ENCODE measurements at places on chromosomes 6 and 20. TPM values are rescaled to one million over a fixed set of nuclear protein-coding genes. Genes with fewer than 3 reads are reported as not detected.

Gene GRIK2
- not detected for total RNA-seq

Gene NKAIN4
- not detected for total RNA-seq

Gene MLN
- total RNA-seq: not detected

Gene MAFB
- total RNA-seq: 1.8 TPM

Gene HEBP2
- 35.1 TPM for total RNA-seq

Gene ARFGAP1
- 99.4 TPM for total RNA-seq

Gene VSX1
- not detected for total RNA-seq

Gene PHACTR1
- 129 TPM for total RNA-seq

Gene FGD2
- 352 TPM for total RNA-seq

GRCh38 chr6:70651326-70651905 is 16.3 kb upstream of the SMAP1 start:
- DNase-seq: no peak

- no peak for DNase-seq
Observed at GRCh38 chr20:47183367-47183766, 173.1 kb downstream of the ZMYND8 start.

DNA sequence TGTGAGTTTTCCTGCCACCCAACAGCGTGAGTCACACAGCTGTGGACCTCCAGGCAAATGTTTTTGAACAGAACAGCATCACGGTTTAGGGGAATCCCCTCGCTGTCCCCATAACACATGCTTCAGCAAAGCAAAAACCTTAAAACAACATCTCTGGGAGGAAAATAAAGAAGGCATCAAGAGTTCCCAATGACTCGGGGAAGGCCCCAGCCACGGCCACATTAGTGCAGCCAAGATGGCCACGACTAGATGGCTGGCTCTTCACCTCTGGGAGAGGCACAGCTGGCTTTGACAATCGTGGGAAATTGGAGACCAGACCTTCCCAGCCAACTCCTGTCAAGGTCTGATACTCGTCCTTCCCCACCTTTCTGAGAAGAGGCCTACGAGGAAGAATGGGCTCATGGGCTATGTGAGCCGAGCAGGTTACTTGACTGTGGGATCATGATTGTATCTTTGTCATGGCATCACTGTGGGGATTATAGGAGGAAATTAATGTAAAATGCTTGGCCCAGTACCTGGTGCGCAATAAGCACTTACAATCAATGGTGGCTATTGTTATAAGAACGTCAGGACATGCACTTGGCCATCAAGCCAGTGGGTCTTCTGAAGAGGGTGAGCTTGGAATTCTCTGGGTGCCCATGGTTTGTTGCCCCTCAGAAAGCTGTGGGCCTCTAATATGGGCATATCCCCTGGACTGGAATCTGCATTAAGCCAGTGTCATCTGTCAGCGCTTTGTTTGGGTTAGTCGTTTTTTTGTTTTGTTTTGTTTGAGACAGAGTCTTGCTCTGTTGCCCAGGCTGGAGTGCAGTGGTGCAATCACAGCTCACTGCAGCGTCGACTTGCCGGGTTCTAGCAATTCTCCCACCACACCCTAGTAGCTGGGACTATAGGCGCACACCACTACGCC is 43.6 kb downstream of the FGD2 start:
- peak; percentile 87 for DNase-seq

- no peak for DNase-seq
Observed at GRCh38 chr6:149389509-149390297, 10.4 kb upstream of the SUMO4 start.

GRCh38 chr20:36493051-36493800 is 48.1 kb upstream of the MYL9 start:
- DNase-seq: peak; percentile 29

DNA sequence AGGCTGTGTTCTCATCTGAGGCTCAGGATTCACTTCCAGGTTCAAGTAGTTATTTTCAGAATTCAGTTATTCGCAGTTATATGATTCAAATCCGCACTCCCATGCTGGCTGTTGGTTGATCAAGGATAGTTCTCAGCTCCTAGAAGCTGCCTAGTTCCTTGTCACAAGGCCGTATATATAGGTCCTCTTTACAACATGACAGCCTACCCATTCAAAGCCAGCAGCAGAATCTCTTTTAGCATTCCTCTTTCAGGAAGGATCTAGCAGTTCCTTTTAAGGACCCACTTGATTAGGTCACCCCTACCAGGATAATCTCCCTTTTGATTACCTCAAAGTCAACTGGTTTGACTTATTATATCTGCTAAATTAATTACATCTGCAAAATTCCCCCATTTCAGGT is 23.8 kb upstream of the LAMP5 start:
- DNase-seq: no peak

- DNase-seq: no peak
Observed at GRCh38 chr6:140475086-140475485, 1100.6 kb upstream of the CITED2 start.

DNA sequence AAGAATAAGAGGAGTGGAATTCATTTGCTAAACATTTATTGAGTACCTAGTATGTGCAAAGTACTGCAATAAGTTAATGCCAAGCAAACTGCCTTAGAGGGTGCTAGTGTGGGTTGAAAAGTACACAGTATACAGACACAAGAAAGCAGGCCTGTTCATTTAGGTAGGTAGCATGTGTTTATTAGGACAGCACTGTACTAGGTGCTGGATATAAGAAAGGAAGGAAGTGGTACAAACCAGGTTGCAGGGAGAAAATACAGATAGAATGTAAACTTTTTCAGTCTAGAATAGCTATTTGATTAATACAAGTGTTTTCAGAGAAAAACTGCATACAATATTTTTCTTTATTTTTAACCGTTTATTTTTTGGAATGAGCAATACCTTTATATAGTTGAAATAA is 68.1 kb downstream of the PHF20 start:
- DNase-seq: no peak

- no peak for DNase-seq
Observed at GRCh38 chr6:130994319-130995097, 68.5 kb downstream of the EPB41L2 start.

DNA sequence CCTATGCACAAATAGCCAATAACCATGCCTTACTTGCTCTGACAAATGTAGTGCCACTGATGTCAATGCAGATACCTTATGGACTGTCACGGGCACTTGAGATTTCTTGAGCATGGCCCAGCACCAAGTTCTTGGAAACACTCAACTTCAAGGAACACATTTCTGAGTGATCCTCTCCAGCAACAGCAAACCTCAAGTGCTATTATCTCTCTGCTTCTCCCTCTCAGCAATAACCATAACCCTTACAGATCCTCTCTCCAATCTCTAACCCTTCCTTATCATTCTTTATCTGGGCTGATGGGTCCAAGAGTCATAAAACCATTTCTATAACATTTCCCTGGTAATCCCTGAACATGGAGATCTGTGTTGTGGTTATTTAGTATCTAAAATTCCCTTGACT is 266.9 kb upstream of the STXBP5 start:
- no peak for DNase-seq

- DNase-seq: no peak
Observed at GRCh38 chr6:163320402-163320801, 94.1 kb upstream of the QKI start.

DNA sequence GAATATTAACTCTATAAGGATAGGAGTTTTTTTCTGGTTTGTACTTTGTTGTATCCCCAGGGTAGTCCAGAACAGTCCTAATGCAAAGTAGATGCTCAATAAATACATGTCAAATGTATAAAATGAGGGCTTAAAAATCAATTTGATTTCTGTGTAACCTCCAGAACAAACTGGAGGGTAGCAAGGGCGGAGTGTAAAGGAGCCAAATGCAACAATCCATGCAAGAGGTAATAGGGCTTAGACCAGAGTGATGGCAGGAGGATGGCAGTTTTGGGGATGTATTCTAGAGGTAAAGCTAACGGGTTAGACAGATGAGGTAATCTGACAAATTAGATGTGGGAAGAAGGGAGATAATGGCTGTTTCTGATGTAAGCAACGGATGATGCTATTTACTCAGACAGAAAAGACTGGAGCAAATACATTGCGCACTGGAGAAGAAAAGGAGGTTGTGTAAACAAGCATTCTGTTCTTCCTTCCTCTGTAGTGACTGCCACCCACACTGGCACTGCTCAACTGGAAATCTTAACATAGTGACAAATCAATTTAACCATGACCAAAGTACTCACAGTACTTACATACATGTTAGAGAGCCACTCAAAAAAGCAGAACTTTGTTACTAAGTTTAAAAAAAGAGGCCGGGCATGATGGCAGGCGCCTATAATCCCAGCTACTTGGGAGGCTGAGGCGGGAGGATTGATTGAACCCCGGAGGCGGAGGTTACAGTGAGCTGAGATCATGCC is 2.0 kb downstream of the ZNF318 start:
- peak; percentile 81 for DNase-seq

GRCh38 chr6:120869397-120869796 is 464.9 kb downstream of the TBC1D32 start:
- no peak for DNase-seq

GRCh38 chr20:62357681-62358080 is 9.4 kb downstream of the LAMA5 start:
- no peak for DNase-seq
